MCF 10A (cell line): ENCODE measurements at places on chromosomes 3 and 15. TPM values are rescaled to one million over a fixed set of nuclear protein-coding genes. Genes with fewer than 3 reads are reported as not detected.

DNA sequence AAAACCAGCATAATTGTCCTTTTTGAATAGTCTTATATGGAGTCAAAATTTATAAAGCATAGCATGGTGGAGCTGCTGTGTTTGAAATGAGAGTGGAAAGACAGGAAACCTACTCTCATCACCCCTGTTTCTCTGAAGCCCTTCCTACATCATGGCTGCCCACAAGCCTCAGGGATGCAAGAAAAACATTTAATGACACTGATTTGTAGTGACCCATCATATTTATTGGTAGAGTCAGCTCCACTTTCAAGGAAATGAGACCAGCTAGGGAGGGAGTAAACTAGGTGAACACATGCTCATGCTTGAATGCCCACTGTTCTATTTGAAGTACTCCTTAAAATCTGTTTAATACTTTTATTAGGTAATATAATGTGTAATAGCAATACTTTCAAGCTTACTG is 494.3 kb upstream of the KCNMB2 start:
- H3K36me3 ChIP-seq, result no peaks in the 10 kb centered on the region
- H3K4me3 ChIP-seq, result no peak overlapping the region
- no peaks in the 10 kb centered on the region for H3K27me3 ChIP-seq
- no peak for DNase-seq
- no peaks in the 10 kb centered on the region for H3K4me1 ChIP-seq

Gene CDHR4
- total RNA-seq, result 0.44 and 1.1 TPM in 2 replicates

DNA sequence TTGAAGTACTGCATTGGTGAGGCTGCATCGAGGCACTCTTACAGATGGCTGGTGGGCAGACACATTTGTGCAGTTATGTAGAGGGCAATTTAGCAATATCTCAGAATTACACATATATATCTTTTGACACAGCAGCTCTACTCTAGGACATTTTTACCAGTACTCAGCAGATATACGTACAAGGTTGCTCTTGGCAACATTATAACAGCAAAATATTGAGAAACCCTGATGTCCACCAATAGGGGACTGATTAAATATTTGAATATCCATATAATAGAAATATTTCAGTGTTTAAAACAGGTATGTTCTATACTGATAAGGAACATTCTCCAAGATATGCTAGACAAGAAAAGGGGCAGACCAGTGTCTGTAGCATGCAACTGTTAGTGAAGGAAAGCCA is 7.9 kb upstream of the FBXO22 start:
- H3K36me3 ChIP-seq, result peaks cover 21% of the 10 kb centered on the region
- H3K27ac ChIP-seq, result no peak overlapping the region
- H3K27me3 ChIP-seq, result no peaks in the 10 kb centered on the region
- H3K4me3 ChIP-seq, result no peak overlapping the region

Gene IL5RA
- not detected in 2 replicates for total RNA-seq

- no peaks in the 10 kb centered on the region for H3K27me3 ChIP-seq
- no peak overlapping the region for H3K4me3 ChIP-seq
- H3K27ac ChIP-seq, result peak overlapping the region; percentile 39
- no peaks in the 10 kb centered on the region for H3K36me3 ChIP-seq
Observed at GRCh38 chr3:78140274-78140673, 1100.4 kb downstream of the ROBO2 start.

DNA sequence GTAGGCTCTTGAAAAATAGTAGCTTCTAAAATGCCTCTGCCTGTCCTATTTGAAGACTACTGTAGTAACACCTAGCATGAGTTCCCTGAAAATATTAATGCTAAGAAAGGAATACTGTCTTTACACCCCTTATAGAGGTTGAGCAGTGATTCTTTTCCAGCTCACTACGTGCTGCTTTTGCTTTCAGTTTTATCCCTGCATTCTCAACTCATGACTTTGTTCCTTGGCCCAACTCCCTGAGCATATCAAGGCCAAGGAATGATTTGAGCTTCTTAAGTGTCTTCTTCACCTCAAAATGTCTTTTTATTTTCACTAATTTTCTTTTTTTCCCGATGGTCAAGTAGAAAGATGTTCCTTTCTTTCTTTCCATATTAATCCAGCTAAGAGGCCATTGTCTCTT is 16.5 kb upstream of the P2RY13 start:
- H3K27me3 ChIP-seq, result no peaks in the 10 kb centered on the region
- H3K4me1 ChIP-seq, result peaks cover 8% of the 10 kb centered on the region
- peak overlapping the region; percentile 26 for H3K4me3 ChIP-seq
- peak; percentile 25 for DNase-seq
- no peaks in the 10 kb centered on the region for H3K36me3 ChIP-seq

DNA sequence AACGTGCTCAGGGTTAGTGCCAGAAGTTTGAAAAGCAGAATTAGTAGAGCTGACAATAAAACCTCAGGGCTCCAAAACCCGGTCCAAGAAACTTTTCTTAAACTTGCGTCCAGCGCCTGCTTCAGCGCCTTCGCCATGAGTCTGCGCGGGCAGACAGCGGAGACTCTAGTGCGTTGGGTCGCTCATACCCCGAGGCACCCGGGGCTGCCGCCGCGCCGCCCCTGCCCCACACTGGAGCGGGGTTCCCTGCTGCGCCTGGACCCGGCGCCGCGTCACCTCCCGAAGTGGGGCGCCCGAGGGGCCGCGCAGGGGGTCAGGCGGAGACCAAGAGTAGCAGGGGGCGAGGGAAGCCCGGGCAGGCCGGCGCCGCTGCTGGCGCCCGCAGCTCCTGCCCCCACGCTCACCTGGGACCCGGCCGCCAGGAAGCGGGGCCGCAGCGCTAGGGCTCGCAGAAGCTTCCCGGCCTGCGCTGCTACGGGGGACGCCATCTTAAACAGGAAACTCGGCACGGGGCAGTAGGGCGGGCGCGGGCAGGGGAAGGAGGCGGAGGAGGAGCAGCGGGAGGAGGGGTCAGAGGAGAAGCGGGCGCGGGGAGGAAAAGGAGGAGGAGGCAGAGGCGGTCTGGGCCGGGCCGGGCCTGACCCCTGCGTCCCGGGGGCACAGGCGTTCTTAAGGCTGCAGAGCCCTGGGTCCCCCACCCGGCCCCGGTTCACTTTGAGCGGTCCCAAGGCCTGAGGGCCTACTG is at the start of gene SUCLG2:
SUCLG2 (minus strand) TSS at position 514 of the 745 bp plus-strand sequence; CDS start at position 488, 26 bp downstream.
- H3K4me1 ChIP-seq, result peaks cover 26% of the 10 kb centered on the region
- H3K4me3 ChIP-seq, result peak within 1 kb of the TSS; percentile 73
- peaks cover 14% of the 10 kb centered on the region for H3K36me3 ChIP-seq
- H3K27me3 ChIP-seq, result no peaks in the 10 kb centered on the region
- H3K27ac ChIP-seq, result peak within 1 kb of the TSS; percentile 70

- no peaks in the 10 kb centered on the region for H3K27me3 ChIP-seq
- H3K4me1 ChIP-seq, result no peaks in the 10 kb centered on the region
- H3K4me3 ChIP-seq, result no peak overlapping the region
- H3K36me3 ChIP-seq, result no peaks in the 10 kb centered on the region
Observed at GRCh38 chr15:20643829-20644425, 102.3 kb upstream of the GOLGA6L6 start.

Gene FGF12
- total RNA-seq, result 0.09 TPM in 1 of 2 replicates, not detected in the other

DNA sequence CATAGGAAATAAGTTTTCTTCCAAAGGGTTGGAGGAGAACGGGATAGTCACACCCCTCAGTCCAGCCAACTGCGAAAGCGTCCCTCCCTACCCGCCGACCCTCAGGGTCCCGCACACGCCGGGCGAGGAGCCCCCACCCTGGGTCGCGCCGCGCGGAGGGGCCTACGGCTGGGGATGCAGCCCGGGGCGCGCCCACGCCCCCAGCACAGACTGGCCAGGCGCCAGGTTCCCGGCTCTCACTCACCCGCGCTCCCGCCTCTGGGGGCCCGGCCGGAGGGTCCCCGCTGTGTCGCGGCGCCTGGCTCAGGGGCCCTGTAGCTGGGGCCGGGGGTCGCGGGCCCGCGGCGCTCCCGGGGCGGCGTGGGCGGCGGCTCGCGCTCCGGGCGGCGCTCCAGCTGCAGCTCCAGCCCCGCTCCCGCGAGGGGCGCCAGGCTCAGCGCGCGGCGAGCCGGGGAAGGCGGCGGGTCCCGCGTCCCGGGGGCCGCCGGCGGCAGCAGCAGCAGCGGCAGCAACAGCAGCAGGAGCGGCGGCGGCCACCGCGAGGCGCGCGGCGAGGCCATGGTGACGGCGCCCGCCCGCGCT is 375 bp downstream of the HEG1 start:
- DNase-seq, result no peak
- H3K36me3 ChIP-seq, result no peaks in the 10 kb centered on the region
- peaks cover 43% of the 10 kb centered on the region for H3K4me1 ChIP-seq
- peak overlapping the region; percentile 73 for H3K27ac ChIP-seq
- no peaks in the 10 kb centered on the region for H3K27me3 ChIP-seq

DNA sequence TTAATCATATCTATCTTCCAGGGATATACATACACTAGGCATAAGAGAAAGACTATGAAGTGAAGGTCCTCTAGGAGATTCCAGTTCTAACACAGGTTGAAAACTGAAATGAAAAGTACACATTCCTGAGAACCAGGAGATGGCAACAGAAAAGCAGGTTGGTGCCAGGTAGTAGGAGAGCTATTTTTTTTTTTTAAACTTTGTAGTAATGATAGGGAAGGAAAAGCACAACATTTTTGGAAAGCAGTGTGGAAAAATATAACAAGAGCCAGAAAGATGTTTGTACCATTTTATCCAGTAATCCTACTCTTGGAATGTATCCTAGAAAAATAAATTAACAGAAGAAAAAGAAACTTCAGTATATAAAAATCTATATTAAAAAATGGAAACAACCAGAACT is 189.9 kb downstream of the DTWD1 start:
- no peak for DNase-seq
- no peak overlapping the region for H3K27ac ChIP-seq
- no peak overlapping the region for H3K4me3 ChIP-seq
- H3K4me1 ChIP-seq, result no peaks in the 10 kb centered on the region
- H3K27me3 ChIP-seq, result no peaks in the 10 kb centered on the region

Gene SCN11A
- 0.05 TPM in 1 of 2 replicates, not detected in the other for total RNA-seq

DNA sequence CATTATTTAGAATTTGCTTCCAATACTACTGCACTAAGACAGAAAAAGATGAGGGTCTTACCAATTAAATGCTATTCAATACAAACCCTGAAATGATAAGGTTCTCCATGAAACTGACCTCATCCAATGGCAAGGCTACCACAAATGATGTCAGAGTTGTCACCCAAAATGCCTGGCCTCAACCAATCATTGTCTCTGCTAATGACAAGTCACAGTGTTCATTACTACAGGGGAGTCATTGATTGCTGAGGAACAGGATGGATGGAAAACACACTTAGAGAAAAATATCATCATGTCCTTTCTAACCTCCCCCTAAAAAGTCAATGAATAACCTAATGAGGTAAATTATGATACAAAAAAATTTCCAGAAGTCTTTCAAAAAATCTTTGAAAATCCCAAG is 91.0 kb downstream of the FOXP1 start:
- no peaks in the 10 kb centered on the region for H3K27me3 ChIP-seq
- H3K36me3 ChIP-seq, result peaks cover 20% of the 10 kb centered on the region
- H3K4me3 ChIP-seq, result no peak overlapping the region
- no peak overlapping the region for H3K27ac ChIP-seq

DNA sequence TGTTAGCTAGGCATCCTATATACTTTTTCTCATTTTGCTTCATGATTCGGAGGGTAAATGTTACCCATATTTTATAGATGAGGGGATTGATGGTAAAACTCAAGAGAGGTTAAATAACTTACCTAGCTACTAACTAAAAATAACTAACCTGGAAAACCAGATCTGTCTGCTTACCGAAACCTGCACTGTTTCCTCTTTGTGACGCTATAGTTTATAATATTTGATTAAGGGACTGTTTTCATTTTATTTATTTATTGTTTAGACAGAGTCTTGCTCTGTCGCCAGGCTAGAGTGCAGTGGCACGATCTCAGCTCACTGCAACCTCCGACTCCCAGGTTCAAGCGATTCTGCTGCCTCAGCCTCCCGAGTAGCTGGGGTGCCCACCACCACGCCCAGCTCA is 55.9 kb downstream of the MAP6D1 start:
- peak overlapping the region; percentile 31 for H3K27ac ChIP-seq
- H3K4me1 ChIP-seq, result peaks cover 16% of the 10 kb centered on the region
